ENCODE measurements at places on chromosomes 11 and 22. TPM values are rescaled to one million over a fixed set of nuclear protein-coding genes. Genes with fewer than 3 reads are reported as not detected.

GRCh38 chr11:111370270-111370901 lies 8.7 kb downstream of the POU2AF1 start:
- DNase-seq: no peak

DNA sequence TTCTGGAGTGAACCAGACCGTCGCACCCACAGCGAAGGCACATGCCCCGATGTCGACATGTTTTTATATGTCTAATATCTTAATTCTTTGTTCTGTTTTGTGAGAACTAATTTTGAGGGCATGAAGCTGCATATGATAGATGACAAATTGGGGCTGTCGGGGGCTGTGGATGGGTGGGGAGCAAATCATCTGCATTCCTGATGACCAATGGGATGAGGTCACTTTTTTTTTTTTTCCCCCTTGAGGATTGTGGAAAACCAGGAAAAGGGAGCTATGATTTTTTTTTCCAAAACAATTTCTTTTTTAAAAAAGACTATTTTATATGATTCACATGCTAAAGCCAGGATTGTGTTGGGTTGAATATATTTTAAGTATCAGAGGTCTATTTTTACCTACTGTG lies 49.2 kb upstream of the OR4B1 start:
- DNase-seq: no peak

The WBP2NL gene
- total RNA-seq: 0.97 TPM

DNA sequence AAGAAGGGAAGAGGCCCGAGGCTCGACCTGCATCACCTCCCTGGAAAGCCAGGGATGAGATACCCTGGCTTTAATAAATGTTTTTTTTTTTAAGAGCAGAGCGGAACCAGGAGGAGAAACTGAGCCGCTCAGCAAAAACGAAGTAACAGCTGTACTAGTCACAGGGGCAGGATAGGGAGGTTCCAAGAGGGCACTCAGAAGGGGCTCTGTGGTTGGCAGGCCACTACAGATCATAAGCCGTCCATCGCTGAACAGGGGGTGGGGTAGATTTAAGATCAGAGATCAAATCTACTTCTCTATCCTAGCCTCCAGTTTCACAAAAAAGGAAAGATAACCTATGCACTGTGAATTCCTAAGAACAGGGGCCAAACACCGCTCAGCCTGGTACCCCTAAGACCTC lies 625 bp downstream of the EIF3D start:
- DNase-seq: no peak

DNA sequence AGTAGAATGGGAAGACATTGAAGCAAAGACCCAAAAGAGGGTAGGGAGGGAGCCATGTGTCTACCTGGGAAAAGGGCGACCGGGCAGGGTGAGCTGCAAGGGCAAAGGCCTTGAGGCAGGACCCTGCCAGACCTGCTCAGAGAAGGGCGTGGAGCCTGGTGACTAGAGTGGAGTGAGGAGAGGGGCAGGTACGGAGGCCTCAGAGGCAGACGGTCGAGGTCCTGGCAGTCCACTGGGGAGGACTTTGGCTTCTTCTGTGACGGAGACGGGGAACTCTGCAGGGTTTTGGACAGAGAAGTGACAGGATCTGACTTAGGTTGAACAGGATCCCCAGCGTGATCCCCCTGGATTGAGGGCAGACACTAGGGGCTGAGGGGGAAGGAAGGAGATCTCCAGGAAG lies 12.9 kb downstream of the RIBC2 start:
- DNase-seq: no peak

DNA sequence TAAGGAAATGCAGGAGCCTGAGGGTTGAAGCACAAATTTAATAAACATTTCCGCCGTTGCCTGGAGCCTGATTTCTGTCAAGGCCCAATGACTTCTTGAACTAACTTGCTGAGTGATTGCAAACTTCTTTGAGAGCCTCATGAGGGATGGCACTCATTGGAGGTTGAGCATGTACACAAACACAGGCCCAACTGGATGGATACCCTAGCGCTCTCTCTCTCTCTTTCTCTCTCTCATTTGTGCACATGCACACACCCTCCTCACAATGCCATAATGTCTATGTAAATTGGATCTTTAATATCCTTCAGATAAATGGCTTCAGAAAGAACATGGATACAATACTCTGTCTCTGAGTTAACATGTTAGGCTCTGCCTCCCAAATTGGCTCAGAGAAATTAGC lies 597.7 kb upstream of the CADM1 start:
- DNase-seq: no peak

The LYVE1 gene
- total RNA-seq: 254 TPM
